Foreskin melanocyte (primary cell): ENCODE measurements at places on chromosomes 3 and 15.

- DNase-seq, result no peak
Observed at GRCh38 chr3:20422391-20422790, 236.4 kb upstream of the SGO1 start.

DNA sequence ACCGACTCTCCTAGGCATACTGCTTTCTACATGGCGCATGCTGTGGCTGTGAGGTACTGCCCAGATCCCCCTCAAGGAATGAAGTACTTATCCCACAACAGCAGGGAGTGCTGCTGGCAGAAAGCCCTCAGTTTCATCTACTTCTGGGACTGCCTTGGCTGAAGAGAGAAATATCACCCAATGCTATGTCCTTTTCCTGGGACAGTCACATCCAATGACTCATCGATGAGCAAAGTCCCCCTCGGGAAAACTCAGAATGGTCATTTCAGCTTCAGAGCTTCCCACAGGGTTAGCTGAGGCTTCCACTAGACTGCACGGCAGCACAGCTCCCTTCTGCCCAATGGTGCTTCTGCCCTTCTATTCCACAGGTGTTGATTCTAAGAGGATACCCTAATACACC, 3.6 kb upstream of the NMD3 start:
- DNase-seq, result no peak

GRCh38 chr15:97683831-97684230, 276.7 kb upstream of the ARRDC4 start:
- DNase-seq, result no peak

DNA sequence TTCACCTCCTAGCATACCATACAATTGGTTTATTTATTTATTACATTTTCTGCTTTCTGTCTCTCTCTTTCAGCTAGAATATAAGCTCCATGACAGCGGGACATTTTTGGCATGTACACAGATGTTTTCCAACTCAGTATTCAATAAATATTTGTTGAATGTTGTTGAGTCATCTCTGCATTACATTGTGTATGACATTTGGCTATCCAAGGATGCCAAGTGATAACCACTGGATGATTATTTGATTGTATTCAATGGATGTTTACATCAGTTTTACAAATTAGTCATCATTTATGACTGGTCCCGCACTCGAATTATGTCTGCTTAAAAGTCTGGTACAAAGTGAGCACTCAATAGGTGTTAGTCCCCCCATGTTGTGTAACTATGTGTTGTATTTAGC, 49.5 kb upstream of the STXBP5L start:
- no peak for DNase-seq

- DNase-seq, result no peak
Observed at GRCh38 chr3:151135541-151136337, 50.3 kb downstream of the MED12L start.

DNA sequence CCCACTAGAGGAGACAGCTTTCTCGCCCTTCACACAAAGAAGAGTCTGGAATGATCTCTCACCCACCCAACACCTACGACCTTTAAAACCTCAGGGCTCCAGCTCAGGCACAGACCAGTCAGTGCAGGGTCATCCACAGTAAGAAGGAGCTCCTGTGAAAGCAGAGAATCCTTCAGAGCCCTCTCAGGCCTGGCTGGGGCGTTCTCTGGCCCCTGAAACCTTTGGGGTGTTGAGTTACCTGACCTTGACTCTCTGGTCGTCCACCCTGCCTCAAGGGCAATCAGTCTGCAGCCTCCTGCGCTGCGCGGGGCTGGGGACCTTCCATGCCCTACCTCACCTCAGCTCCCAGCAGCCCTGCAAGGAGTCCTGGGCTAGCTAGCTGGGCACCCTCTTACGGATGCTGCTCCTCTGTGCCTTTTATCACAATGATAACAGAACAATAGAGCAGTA, 106.2 kb downstream of the ADCY5 start:
- DNase-seq, result no peak

DNA sequence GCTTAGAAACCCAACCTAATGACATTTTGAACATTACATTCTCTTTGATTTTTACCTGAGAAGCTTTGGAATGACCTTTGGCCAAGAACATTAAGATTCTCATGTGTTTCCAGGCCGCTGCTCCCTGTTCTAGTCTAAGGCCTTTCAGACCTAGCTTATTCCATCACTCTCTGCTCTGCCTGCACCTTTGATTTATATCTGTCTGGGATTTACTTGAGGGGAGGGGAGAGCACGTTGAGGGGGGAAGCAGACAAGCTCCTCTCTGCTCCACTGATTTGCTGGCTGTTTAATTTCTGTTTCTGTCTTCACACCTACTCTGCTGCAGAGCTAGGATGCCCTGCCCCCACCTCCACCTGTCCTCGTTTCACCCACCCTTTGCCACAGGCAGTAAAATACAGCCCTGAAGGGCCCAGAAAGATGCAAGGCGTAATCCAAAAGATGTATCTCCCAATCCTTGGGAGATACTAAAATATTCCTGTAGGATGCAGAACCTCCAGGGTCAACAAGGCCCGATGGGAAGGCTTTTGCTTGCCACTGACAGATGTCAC, 429.8 kb downstream of the EPHB1 start:
- DNase-seq, result no peak
